ENCODE measurements at places on chromosomes 7 and 10. TPM values are rescaled to one million over a fixed set of nuclear protein-coding genes. Genes with fewer than 3 reads are reported as not detected.

DNA sequence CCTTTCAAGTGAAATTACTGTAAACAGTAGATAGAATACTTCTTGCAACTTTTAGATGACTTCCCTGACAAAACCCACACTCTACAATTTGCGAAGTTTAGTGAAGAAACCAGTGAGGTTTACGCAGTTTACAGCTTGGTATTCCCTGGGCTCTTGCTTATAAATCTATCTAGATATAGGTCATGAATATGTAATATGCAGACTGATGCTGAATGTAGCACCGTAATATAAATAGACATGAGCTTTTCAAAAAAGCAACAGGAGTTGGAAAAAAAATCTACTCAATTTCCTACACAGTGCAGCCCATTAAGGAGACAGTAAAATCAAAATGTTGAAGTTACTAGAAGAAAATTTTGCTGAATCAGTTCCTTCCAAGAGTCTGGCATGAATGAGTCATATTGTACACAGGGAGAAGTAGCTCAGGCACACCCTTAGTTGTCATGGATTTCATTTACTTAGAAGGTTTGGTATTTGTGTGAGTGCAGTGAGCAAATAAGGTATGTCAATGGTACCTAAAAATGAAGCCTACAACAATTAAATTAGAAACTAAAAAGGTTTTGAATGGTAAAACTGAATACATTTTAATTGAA is 67.7 kb upstream of the NEUROD6 start:
- no peak for DNase-seq

- DNase-seq = no peak
These were observed 207.6 kb downstream of the AHR start for GRCh38 chr7:17506095-17506494.

DNA sequence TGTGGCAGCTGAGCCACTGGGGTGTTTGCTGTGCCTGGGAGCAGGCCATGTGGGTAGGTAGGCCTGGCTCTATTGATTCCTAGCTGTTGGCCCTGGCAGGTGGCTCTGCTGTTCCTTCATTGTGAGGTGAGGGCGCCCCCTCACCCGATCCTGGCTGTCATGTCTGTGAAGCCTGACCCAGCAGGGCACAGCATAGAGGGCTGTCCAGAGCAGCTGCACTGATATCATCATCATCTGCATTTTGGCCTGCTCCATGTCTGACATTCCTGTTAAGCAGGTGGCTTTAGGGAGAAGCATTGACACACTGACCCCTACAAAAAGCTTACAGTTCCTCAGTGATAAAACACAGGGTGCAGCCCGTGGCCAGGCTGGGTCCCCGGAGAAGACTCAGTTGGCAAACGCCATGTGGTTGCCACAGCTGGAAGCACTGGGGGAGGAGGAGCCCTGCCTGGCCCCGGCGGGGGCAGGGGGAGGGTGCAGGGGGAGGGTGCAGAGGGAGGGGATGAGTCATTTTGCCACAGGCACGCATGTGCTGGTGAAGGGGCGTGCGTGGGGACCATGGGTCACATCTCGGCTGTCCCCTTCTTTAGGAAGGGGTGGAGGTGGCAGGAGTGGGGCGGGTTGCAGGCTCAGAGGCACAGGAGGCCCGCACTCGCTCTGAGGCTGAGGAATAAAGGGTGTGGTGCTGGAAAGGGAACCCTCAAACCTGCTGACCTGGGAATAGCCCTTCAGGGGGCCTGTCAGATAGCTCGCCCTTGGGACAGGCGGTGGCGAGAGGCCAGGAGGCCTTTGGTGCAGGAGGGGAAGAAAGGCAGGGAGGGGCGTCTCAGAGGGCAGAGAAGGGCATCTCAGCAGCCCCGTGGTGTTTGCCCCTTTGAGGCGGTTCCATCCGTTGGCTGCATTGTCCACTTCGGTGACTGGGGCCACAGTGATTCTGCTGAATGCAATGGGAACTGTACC is 31.6 kb downstream of the IKZF1 start:
- no peak for DNase-seq

DNA sequence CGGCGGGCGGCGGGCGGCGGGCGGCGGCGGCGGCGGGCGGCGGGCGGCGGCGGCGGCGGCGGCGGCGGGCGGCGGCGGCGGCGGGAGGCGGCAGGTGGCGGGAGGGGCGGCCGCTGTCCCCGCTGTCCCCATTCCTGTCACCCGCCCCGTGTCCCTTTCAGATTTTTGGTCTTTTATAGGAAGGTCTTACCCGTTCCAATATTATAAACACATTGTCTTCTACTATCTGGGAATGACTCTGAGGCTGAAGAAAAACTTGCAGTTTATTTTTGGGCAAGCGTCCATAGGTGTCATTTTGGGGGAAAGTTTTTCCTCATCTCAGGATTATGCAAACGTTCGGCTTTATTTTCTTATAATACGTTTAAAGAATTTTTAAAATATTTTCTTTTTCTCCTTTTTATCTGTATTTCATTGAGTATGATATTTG is 578 bp downstream of the ZNF713 start:
- no peak for DNase-seq

GRCh38 chr10:120041807-120042559 is 149.5 kb downstream of the SEC23IP start:
- no peak for DNase-seq

DNA sequence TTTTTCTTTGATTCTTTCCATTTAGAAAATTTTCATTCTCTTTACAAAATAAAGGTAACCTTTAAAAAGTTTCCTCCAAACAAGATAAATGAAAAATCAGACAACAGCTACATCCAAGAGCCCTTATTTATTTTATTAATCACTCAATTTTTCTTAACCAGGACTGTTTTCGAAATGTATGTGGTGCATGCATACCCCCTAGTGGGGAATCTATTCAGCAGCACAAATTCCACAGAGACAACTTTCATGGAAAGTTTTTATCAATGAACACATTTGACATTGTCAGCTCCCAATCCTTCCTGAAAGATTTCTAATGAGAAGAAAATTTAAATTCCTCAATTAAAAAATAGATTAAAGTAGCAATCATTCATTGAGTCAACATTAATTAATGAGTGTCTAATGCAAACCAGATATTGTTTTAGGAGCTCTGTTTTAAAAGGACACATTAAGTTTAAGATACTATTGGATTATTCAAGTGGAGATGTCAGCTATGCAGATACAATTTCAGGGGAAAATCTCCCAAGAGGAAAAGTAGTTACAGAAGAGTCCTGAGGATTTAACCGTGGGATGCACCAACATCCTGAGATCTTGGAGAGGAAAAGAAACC is 5.2 kb upstream of the HTR7 start:
- DNase-seq = no peak

- no peak for DNase-seq
These were observed 139.8 kb upstream of the CDK13 start for GRCh38 chr7:39810204-39810642.

DNA sequence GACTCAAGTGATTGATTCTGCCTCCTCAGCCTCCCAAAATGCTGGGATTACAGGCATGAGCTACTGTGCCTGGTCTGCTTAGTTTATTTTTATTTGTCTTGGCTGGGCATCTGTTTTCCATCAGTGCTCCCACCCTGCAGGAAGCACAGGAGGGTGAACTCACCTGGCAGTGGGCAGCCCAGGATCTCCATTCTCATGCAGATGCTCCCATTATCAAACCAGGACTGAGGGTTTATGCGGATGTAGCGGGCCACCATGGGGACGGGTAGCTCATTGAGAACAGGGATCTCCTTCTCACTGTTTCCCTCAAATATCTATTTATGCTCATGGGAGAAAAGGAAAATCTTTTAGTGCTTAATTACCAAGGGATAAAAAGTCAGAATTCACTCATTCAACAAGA is 93.8 kb downstream of the CPXM2 start:
- DNase-seq = no peak

HMX2 gene
- polyA plus RNA-seq = 1.0 TPM
